ENCODE measurements at places on chromosomes 11 and 22.

GRCh38 chr11:57773026-57773598 lies 11.5 kb downstream of the CTNND1 start:
- DNase-seq, result no peak

GRCh38 chr11:112658431-112658878 lies 302.8 kb upstream of the NCAM1 start:
- no peak for DNase-seq

- no peak for DNase-seq
Measured at GRCh38 chr11:118338637-118339061, 3.9 kb downstream of the CD3D start.

DNA sequence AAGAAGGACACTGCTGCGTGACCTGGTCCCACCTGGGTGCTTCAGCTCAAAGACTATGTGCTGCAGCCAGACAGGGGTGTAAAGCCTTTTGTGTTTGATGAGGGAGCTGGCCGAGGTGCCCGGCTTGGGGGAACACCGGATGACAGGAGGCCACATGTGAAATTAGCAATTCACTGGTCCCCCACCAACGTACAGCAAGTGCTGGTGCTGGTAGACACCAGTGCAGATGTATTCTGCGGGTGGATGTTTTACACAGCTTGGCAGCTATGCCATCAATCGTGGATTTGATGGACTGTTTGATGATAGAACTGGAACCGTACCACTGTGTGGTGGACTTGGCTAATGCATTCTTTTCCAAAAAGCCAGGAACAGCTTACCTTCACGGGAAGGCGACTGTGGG lies 47.9 kb upstream of the LIPT2 start:
- DNase-seq, result no peak

GRCh38 chr11:34067383-34068065 lies 16.0 kb downstream of the CAPRIN1 start:
- DNase-seq, result no peak

- DNase-seq, result no peak
Measured at GRCh38 chr11:9126636-9127035, 35.2 kb upstream of the SCUBE2 start.

DNA sequence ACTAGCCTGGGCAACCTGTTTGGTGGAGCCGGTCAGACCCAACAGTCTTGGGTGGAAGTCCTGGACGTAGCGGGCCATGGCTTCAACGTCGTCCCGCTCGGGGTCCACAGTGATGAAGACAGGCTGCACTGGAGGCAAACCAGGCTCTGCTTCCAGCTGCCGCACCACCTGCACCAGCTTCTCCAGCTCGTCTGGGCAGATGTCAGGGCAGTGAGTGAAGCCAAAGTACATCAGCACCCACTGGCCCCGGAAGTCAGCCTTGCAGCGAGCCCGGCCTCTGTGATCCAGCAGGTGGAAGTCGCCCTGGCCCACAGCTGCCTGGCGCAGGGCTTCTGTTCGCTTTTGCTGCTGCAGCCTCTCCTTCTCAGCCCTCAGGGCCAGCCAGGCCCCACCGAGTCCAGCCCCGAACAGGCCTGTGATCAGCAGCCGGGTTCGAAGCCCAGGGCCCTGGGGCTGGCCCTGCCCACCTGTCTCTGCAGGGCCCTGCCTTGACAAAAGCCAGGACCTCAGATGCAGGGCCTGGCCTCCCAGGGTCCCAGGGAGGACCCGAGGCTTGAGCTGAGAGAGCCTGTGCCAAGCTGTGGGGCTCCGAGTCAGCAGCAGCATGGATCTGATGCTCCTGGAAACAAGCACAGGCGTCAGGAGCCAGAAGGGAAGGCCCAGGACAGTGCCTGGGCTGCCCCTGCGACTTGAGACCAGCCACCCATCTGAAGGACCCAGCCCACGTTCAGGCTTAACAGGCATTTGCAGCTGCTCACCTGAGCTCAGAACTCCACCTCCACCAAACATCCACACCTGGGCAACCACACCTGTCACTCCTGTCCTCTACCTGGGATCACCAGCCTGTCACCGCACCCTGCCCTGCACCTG lies 1.4 kb downstream of the SCO2 start:
- no peak for DNase-seq

- peak; percentile 81 for DNase-seq
Measured at GRCh38 chr22:33357981-33358399, 299.8 kb upstream of the SYN3 start.

- DNase-seq, result no peak
Measured at GRCh38 chr11:90197377-90197776, 25.5 kb downstream of the CHORDC1 start.

GRCh38 chr11:75616281-75616680 lies 52.6 kb downstream of the MAP6 start:
- no peak for DNase-seq

Data from NCI-H82 (cell line).